ENCODE measurements at places on chromosomes 4 and X.

GRCh38 chr4:60729194-60729593 lies 470.9 kb upstream of the ADGRL3 start:
- no peak for DNase-seq

DNA sequence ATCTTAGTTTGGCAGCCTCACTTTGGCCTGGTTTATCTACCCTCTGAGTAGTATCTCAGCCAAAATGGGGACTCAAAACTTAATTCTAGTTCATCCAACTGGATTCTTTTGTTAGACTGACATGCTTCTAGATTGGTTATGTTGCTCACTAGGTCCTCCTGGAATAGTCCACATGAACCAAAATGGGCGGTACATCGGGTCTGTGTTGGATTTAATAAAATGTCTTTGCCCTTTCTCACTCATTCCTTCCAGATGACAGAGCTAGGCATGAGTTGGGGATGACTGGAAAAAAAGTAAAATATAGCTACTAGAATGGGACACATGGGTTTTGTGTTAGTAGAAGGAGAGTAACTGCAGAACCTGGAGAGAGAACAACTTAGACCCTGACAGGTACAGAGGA lies 247.9 kb downstream of the CCSER1 start:
- no peak for DNase-seq

- no peak for DNase-seq
Observed at GRCh38 chrX:15616531-15616930, 15.8 kb upstream of the ACE2 start.

- DNase-seq: no peak
Observed at GRCh38 chr4:138103597-138104283, 138.4 kb downstream of the SLC7A11 start.

DNA sequence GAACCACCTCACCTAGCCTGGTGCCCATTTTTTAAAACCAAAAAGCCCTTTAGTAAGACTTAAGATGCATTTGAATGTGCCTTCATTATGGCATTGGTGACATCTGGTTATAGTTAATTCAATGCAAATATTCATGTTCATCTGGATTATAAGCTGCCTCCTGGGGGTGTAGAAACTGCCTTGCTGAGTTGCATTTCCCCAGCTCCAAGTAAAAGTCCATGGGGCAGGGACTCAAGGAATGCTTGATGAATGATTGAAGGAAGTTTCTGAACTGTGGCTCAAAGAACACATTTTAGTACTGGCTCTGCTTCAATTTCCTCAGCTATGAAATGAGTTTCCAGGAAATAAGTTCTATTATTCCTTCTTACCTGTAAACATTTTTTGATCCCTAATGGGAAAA lies 18.5 kb upstream of the RBM47 start:
- DNase-seq: no peak

DNA sequence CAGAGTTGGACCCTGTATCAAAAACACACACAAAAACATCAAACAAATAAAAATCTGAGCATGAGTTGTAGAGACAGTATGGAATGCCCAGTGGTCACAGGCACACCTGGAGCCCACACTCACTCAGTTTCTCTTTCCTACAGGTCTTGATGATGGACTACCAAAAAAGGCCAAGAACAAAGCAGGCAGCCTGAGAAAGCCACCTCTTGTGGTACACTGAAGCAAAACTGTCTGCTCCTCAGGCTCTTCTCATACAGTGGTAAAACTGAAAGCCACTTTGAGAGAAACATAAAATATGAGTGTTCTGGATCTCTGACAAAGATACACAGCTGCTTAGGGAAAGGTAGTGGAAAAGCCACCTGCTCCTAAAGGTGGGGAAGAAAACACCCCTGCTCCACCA lies 1206.9 kb downstream of the FSTL5 start:
- no peak for DNase-seq

DNA sequence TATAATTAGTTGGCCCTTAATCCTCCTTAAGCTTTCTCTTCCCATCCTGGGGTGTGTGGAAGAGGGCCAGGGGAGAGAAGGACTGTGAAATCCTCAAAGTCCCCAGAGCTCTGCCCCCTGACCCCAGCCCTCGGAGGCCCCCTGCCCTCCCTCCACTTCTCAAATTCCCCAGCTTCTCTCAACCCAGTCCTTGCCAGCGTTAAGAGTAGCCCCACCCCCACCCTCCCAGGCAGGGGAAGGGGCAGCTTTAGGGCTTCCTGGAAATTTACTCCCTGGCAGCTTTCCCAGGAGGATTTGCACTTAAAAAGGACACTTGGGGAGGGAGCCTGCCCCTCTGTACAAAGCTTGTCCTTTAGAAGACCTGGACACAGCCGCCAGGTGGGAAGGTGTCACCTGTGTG lies 11.8 kb upstream of the CD40LG start:
- no peak for DNase-seq

DNA sequence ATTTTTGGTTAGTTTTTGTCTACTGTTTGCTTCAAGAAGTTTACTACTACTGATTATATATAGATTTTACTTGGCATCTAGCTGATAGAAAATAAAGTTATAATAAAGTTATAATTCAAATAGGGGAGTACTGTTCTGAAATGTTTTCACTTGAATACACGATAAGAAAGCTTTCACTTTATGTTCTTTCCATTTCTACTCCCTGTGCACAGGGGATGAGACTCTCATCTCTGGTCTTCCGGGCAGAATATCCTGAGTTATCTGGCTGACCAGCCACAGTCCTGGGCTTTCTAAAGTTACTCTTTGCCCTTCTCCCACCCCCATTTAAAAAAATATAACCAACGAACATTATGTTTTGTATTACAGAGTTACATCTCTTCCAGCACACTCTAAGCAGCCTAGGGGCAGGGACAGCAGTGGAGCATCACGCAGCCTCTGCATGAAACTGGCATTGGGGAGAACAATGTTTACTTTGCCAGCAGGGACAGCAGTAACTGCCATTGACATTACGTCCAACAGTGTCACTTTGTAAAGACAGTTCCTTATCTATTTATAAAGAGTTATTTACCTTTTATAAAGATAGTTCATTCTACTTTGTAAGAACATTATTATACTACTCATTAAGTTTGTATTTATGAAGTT lies 64.3 kb downstream of the METTL14 start:
- no peak for DNase-seq

- DNase-seq: no peak
Observed at GRCh38 chr4:137156054-137156453, 376.2 kb downstream of the PCDH18 start.

DNA sequence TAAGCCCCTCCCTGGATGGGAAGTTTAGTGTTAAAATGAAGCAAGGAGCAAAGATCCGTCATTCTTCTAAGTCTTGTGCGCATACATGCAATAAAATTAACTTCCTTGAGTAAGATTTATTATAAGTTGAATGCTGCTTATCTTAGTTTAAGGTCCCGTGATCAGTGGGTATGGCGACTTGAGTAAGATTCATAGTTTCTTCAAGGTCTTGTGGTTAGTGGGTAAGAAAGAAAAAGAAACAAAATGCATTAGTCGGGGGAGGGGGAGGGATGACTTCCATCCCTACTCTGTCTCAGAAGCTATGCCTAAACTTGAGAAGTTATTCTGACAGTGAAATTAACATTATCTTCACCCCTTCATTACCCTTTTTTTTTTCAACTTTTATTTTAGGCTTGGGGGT lies 127.3 kb upstream of the MAGEB16 start:
- DNase-seq: no peak

DNA sequence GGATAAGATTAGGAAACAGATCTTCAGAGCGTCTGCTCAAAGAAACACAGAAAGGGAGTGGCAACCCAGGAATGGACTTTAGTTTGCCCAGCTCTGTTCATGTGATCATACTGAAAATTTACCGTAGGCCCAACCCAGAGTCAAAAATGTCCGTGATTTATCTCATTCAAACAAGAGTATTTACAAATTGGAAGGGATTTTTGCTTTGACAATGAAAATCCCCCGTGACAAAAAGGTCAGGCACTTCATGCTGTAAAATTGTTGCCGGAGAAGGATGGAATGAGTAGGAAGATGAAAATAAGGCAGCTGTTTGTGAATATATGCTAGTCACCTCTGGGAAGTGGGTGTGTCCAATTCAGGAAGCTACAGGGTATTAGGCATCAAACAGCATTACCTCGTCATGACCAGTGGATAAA lies 1.2 kb downstream of the SULT1B1 start:
- DNase-seq: no peak

DNA sequence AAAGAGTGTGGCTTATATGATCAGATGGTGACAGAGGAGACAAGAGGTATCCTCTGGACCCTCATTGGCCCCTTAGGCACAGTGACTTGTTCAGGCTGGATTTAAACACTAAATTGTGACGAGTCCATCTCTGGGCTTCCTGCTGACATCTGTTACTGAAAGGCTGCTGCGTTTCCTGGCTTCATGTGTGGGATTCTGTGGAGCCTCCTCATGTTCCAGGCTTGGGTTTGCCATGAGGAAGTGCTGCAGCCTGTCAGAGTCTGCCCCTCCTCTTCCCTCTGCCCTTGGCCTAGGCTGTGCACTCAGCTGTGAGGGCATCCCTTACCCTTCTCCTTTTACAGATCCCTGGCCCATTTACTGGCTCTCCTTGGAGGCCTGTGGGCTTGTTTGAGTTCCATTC lies 159.1 kb upstream of the TTC29 start:
- no peak for DNase-seq

GRCh38 chrX:120014354-120015130 lies 62.9 kb downstream of the RHOXF2B start:
- DNase-seq: no peak

- DNase-seq: no peak
Observed at GRCh38 chr4:20589436-20589835, 110.8 kb upstream of the PACRGL start.
